ENCODE measurements at places on chromosomes 7 and 10. TPM values are rescaled to one million over a fixed set of nuclear protein-coding genes. Genes with fewer than 3 reads are reported as not detected.

SYNPO2L gene
- not detected for total RNA-seq

PLEKHS1 gene
- total RNA-seq, result not detected

PRSS2 gene
- not detected for total RNA-seq

NACAD gene
- total RNA-seq, result 0.18 TPM

HOGA1 gene
- total RNA-seq, result 0.09 TPM

GNGT1 gene
- not detected for total RNA-seq

LRRC17 gene
- total RNA-seq, result 20.7 TPM

LRIT1 gene
- not detected for total RNA-seq

AIMP2 gene
- total RNA-seq, result 56.3 TPM

IRF5 gene
- 0.28 TPM for total RNA-seq

PRF1 gene
- total RNA-seq, result not detected

ATG9B gene
- total RNA-seq, result 0.19 TPM

CALML3 gene
- total RNA-seq, result not detected

NUTM2A gene
- 0.19 TPM for total RNA-seq

SLC26A5 gene
- total RNA-seq, result not detected

FAM237B gene
- not detected for total RNA-seq

GATA3 gene
- 0.09 TPM for total RNA-seq

TRPV5 gene
- not detected for total RNA-seq

ARHGEF35 gene
- 0.56 TPM for total RNA-seq

PNLIPRP1 gene
- not detected for total RNA-seq

CHN2 gene
- under 0.01 TPM for total RNA-seq

ANKRD61 gene
- 0.09 TPM for total RNA-seq

PKD2L1 gene
- not detected for total RNA-seq

NEBL gene
- total RNA-seq, result 3.1 TPM

JCAD gene
- total RNA-seq, result 52.4 TPM

Data from endothelial cell of coronary artery (primary cell).